Vagina (tissue), 2 donors: ENCODE measurements at places on chromosomes 2 and 18. TPM values are rescaled to one million over a fixed set of nuclear protein-coding genes. Genes with fewer than 3 reads are reported as not detected.

UPP2 gene
- total RNA-seq = not detected

ZNF892 gene
- total RNA-seq = 2.7 TPM

DNA sequence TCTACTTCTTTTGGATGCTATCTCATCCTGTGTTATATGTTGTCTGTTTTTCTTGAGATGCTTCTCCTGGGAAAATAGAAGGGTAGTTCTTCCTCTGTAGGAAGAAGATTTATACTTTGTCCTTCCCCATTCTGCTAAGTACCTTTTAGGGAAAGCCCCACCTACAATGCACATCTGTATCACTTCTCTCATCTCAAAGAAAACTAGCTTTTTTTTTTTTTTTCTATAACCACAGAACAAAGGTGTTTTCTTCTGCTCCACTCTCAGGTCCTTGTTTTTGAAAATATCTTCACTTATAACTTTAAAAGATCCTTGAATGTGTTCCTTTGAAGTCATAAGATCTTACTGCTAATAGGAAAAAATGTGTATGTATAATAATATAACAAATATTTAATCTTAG lies 30.8 kb downstream of the CCDC150 start:
- DNase-seq = no peak

DNA sequence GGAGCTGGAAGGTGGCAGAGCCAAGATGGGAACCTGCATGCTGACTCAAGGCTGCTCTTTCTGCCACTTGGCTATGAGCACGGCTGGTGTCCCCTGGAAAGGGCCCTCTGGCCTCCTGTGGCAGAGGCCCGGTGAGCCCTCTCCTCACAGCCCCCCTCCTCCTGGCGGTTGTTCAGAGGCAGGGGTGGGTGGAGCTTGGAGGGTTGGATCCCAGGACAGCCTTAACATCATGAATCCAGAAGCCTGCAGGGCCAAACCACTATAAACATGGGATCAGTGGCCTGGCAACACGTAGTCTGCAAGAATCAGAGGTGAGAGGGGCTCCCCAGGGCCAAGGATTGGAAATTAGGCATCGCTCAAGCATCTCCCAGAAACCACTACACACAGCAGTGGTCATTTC lies 48.5 kb upstream of the LOXHD1 start:
- DNase-seq = no peak

IL1R1 gene
- total RNA-seq = 79.6 TPM

DNA sequence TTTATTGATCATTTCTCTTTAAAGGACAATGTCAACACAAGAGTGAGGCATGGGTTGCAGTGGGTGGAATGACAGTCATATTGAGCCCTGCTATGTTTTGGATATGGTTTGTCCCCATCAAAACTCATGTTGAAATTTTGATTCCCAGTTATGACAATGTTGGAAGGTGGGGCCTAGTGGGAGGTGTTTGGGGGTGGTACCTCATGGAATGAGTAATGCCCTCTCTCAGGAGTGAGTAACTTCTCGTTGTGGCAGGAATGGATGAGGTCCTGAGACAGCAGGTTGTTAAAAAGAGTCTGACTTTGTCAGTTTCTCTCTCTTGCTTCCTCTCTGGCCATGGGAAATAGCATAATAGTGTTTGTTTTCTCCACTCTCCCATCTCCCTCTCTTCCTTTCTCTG lies 345.3 kb downstream of the DCC start:
- no peak for DNase-seq

TLX2 gene
- 6.6 TPM for total RNA-seq

GRCh38 chr2:118925476-118925875 lies 16.5 kb upstream of the MARCO start:
- no peak for DNase-seq

GRCh38 chr2:43486603-43487002 lies 109.2 kb downstream of the THADA start:
- DNase-seq = no peak

DNA sequence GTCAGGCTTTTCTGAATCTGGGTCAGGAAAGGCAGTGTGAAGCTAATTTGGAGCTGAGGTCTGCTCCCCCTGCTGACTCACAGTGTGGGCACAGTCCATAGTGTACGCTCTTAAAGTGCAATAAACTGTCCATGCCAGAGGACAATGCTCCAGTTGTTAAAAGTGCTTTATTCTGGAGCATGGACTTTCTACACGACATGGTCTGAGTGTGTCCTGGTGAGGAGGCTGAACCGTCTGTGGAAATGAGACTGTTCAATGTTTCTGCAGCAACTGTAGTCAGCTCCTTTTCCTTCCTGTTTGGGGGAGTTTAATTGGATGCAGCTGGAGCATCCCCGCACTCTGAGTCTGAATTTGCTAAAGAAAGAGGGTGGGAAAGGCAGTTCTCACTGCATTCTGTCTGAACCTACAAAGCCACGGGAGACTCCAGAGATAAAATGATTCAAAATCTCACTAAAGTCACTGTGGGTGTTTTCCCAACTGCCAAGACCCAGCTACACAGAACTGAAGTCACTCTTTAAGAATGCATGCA lies 110.2 kb upstream of the TRIB2 start:
- no peak for DNase-seq
